ENCODE measurements at places on chromosomes 4 and X. TPM values are rescaled to one million over a fixed set of nuclear protein-coding genes. Genes with fewer than 3 reads are reported as not detected.

The GAGE1 gene
- not detected for total RNA-seq

The PHEX gene
- 0.66 TPM for total RNA-seq

The RASL11B gene
- 0.64 TPM for total RNA-seq

The CDKL2 gene
- total RNA-seq, result 2.7 TPM

The HTR2C gene
- total RNA-seq, result not detected

The CT45A2 gene
- total RNA-seq, result not detected

The TEX13D gene
- not detected for total RNA-seq

The ARHGAP24 gene
- 10.2 TPM for total RNA-seq

The ZBED1 gene
- 15.1 TPM for total RNA-seq

The MTNR1A gene
- total RNA-seq, result 1.6 TPM

The ZMYM3 gene
- total RNA-seq, result 42.9 TPM

The CRMP1 gene
- not detected for total RNA-seq

The GAGE12F gene
- total RNA-seq, result not detected

The ZNF595 gene
- total RNA-seq, result 9.5 TPM

The ATP2B3 gene
- not detected for total RNA-seq

The CYSLTR1 gene
- not detected for total RNA-seq

The SSX2 gene
- total RNA-seq, result not detected

The SATL1 gene
- total RNA-seq, result not detected

The NKX3-2 gene
- total RNA-seq, result not detected

The KLHL15 gene
- 4.7 TPM for total RNA-seq

The GALNTL6 gene
- total RNA-seq, result not detected

The RAB41 gene
- not detected for total RNA-seq

The DRD5 gene
- not detected for total RNA-seq

The PGAM4 gene
- total RNA-seq, result not detected

The RTL9 gene
- not detected for total RNA-seq

The SOX3 gene
- not detected for total RNA-seq

The BEX5 gene
- total RNA-seq, result 4.8 TPM

The ARSJ gene
- 13.3 TPM for total RNA-seq

The MAGEA2B gene
- not detected for total RNA-seq

The SHOX gene
- total RNA-seq, result not detected

The MYOZ2 gene
- total RNA-seq, result not detected

The JADE1 gene
- total RNA-seq, result 33.9 TPM

The RASGEF1B gene
- 36.3 TPM for total RNA-seq

The SNX12 gene
- 82.7 TPM for total RNA-seq

The TMPRSS11B gene
- not detected for total RNA-seq

The CNKSR2 gene
- total RNA-seq, result not detected

The NHSL2 gene
- total RNA-seq, result 0.27 TPM

The SUPT20HL1 gene
- not detected for total RNA-seq

The NUDT10 gene
- total RNA-seq, result not detected

The SAGE1 gene
- total RNA-seq, result not detected

The SPON2 gene
- total RNA-seq, result 2.4 TPM

The UGT8 gene
- total RNA-seq, result 23.1 TPM

The HDAC6 gene
- total RNA-seq, result 68.1 TPM

The PDZD4 gene
- total RNA-seq, result 0.59 TPM

The GNRHR gene
- total RNA-seq, result not detected

The SSX4 gene
- total RNA-seq, result not detected

The TMEM31 gene
- total RNA-seq, result not detected

The RHOXF2B gene
- total RNA-seq, result not detected

The TMEM187 gene
- 9.9 TPM for total RNA-seq

The SPACA5 gene
- total RNA-seq, result not detected

The PCDH18 gene
- total RNA-seq, result 0.24 TPM

The NPY2R gene
- total RNA-seq, result not detected

The HDX gene
- 8.3 TPM for total RNA-seq

Measured in Calu3 (cell line).